ENCODE measurements at places on chromosomes 2 and 18.
A peak's percentile ranks its signal among the peaks of the same experiment; 100 is the strongest.

DNA sequence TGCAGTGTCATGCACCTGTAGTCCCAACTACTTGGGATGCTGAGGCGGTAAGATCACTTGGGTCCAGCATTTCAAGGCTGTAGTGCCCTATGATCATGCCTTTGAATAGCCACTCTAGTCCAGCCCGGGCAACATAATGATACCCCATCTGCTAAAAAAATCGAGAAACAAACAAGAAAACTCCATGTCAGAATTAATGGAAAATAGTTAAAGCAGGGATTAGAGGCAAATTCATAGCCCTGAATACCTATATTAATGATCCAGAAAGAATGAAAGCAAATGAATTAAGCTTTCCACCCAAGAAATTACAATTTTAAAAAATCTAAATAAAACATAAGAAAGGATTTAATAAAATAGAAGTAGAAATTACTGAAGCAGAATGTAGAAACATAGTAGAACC, 143.0 kb downstream of the MYO3B start:
- DNase-seq: no peak

- peak; percentile 98 for DNase-seq
Measured at GRCh38 chr18:48488388-48488850, 50.4 kb upstream of the CTIF start.

GRCh38 chr2:189515264-189515663, 65.3 kb downstream of the SLC40A1 start:
- peak; percentile 3 for DNase-seq

GRCh38 chr2:63058921-63059792, 8.5 kb downstream of the OTX1 start:
- DNase-seq: no peak

DNA sequence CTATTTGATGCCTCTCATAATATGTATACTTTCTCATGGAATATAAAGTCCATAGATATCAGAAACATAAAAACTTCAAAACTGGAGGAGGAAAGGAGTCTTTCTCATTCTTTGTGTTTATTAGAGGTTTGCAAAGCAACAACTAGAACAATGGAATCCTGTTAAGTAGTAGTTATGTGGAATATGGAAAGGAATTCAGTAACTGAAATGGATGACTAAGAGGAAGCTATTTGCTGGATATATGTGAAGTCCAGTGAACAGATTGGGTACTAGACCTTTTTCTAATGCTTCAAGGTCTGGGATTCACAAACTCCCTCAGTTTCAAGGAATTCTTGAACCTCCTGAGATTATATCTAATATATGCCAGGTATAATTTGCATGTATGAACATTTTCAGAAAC, 353.6 kb upstream of the FANCL start:
- DNase-seq: no peak

DNA sequence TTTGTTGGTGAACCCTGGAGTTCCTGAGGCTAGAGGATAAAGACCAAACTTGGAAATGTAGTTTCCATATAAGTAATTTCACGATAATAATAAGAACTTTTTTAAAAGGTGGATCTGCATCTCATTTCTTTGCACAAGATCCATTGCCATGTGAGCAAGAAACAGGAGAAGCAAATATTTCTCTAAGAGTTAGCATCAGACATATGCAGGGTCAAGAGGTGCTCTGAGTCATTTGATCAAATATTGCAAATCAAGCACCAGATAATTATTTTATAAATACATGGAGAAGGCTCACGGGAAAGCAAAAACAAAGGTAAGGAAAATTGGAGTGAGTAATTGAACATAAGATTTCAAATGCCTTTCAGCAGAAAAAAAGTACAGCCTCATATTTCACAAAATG, 118.0 kb downstream of the DTNA start:
- DNase-seq: no peak

DNA sequence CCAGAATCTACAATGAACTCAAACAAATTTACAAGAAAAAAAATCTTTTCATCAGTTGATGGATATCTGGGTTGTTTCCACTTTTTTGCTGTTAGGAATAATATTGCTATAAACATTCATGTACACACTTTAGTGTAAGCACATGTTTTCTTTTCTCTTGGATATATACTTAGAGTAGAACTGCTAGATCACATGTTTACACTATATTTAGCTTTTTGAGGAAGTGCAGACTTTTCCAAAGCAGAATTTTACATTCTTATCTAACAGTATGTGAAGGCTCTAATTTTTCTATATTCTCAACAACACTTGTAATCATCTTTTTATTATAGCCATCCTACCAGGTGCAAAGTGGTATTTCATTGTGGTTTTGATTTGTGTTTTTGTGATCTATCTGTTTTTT, 103.6 kb upstream of the RMP24 start:
- DNase-seq: no peak

GRCh38 chr2:153872311-153873051, 759 bp downstream of the GALNT13 start:
- no peak for DNase-seq

GRCh38 chr2:24644032-24644431, 149.2 kb downstream of the PTRHD1 start:
- DNase-seq: no peak

GRCh38 chr2:133941666-133942065, 312.2 kb upstream of the MGAT5 start:
- no peak for DNase-seq

DNA sequence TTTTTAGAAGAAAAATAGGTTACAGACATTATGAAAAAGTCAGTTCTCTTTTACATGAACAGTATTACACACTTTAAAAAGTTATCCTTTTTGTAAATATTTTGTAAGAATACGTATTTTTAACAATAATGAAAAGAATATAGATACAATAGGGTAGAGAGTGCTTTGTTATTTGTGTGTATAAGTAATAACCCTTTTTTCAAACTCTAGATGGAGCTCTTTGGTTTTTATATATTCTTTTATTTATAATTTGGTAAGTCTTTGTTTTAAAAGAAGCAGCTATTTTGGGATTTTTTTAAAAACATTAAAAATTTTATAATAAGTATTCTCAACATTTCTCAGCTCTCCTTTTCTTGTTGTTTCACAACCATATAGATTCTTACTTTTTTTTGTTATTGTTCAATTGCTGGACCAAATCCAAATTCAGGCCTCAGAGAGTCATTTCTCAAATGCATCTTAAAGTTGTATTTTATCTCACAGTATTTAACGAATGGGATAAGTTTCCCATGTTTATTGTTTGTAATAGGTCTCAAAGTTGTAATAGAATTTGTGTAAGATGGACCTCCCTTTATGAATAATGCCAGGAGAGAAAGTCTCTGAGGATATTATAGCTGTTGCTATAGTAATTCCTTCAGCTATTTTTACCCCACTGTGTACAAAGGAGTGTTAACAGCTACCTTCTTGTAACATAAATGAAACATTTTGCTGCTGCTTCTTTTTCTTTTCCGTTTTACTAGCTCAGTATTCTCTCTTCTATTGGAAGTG, 46.4 kb downstream of the ACYP2 start:
- no peak for DNase-seq

DNA sequence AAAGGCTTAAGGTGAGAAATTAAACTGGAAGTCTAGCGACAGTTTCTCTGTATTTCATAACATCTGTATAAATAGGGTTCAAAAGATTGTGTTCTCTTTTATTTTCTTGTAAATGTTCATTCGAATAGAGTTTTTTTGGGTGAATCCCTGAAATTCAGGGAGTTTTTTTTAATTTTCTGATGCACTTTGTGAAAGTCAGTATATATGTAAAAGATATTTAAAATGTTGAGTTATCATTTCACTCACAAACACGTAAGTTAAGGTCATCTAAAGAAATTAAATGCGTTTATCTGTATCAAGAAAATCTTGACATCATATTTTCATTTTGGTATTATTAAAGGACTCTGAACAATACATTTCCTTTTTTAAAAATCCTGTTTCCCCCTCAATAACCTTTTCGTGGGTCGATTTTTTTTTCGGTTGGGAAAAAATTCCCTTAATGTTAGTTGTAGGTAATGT, 3.4 kb downstream of the SP9 start:
- no peak for DNase-seq

GRCh38 chr2:169705927-169706326, 11.7 kb downstream of the PHOSPHO2 start:
- DNase-seq: peak; percentile 32

DNA sequence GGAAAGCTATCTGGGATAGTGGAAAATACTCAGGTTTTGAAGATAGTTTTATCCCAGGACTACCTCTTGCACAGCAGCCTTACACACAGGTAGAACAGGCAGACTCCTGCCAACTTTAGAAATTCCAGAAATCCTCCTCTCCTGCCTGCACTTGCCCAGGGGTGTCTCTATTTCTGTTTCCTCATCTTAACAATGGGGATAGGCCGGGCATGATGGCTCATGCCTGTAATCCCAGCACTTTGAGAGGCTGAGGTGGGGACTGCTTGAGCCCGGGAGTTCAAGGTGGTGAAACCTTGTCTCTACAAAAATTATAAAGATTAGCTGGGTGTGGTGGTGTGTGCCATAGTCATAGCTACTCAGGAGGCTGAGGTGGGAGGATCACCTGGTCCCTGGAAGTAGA, 117.0 kb upstream of the ARL5A start:
- DNase-seq: no peak

GRCh38 chr18:27404855-27405254, 219.7 kb upstream of the CHST9 start:
- peak; percentile 22 for DNase-seq

DNA sequence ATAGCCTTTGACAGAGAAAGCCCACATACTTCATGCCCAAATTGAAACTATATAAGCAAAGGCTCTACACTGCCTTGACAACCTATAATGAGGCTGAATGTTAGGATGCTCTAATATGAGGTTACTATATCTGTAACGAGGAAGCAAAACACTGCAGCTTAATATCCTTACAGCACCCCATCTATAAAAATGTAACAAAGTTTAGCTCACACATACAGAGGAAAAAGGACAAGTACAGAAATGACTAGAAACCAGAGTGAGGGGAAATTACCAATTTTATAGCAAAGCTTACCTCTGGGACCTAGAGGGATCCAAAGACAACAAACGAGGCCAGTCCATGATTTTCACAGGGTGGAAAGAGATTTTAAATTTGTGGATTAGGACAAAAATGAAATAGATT, 138.5 kb downstream of the COL4A4 start:
- DNase-seq: no peak

- peak; percentile 43 for DNase-seq
Measured at GRCh38 chr18:68467957-68468356, 247.0 kb downstream of the TMX3 start.

DNA sequence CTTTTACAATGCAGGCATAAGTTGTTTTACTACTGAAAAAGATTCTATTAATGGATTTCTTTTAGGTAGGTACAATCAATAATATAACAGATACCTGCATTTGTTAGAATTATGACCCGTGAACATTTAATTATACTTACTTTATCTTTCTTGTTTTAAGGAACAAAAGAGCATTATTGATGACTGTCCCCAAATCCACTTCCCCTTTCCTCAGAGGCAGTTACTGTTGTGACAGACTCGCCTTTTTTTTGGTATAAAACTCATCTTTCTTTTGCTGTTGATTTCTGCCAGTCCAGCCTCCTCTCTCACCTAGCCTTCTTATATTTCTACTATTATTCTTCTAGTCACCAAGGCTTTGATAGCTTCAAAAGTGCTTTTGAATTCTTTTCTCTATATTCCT, 12.1 kb downstream of the ACTR3 start:
- DNase-seq: no peak

GRCh38 chr2:9236867-9237266, 30.3 kb downstream of the ASAP2 start:
- no peak for DNase-seq

GRCh38 chr2:17104454-17104853, 413.8 kb downstream of the RAD51AP2 start:
- DNase-seq: peak; percentile 11

- peak; percentile 5 for DNase-seq
Measured at GRCh38 chr2:209696836-209697711, 74.6 kb upstream of the UNC80 start.

DNA sequence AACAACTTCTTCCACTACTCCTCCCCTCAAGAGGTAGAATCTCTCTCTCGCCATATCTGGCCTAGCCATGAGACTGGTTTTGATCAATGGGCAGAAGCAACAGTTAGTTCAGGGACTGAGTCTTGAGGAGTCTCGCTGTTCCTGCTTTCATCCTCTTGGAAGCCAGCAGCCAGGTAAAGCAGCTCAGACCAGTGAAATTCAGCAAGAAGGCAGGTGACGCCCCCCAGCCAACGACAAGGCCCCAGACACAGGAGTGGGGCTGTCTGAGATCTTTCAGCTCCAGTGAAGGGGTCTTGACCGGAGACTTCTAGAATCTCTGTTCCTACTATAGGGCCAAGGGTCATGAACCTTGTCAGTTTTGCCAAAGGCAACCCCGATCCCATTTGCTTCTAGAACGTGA, 39.7 kb upstream of the ACAA2 start:
- DNase-seq: no peak

All from M059J (cell line).